ENCODE measurements at places on chromosomes 2 and 18.

- DNase-seq, result no peak
Observed at GRCh38 chr2:31886700-31887099, 124.1 kb downstream of the MEMO1 start.

DNA sequence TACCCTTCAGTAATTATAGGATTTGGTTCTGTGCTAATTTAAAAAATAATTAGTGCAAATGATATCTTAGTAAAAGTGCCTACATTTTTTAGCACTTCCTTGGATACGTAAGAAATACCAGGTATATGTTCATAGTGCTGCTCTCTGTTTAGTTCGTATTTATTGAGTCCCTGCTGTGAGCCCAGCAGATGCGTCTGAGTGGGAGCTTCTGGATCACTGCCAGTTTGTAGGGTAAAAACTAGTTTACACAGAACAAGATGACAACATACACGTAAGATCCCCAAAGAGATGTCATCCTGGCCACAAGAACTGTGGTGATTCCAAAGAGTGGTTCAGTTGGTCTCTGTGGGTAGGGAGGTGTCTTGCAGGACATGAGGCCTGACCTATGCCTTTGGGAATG, 103.2 kb downstream of the CTIF start:
- DNase-seq, result no peak

- DNase-seq, result no peak
Observed at GRCh38 chr2:161426922-161427663, 11.0 kb downstream of the TBR1 start.

- peak; percentile 85 for DNase-seq
Observed at GRCh38 chr2:224983712-224984554, 58.3 kb downstream of the DOCK10 start.

DNA sequence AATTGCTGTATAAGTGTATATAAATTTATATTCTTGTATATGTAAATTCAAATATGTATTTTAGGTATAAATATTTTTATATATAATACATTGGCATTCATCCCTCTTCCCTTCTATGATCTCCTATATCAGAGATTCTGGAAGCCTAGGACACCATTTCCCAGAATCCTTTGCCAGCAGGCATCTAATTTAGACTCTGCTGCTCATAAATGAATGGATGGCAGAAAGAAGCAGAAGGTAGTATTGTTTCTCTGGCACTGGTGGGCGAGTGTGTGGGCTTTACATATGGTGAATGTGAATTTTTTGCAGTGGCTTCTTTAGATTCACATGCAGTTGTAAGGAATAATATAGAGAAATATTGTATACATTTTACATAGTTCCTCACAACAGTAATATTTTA, 215.2 kb upstream of the THSD7B start:
- DNase-seq, result no peak

GRCh38 chr18:56158676-56159075, 479.7 kb downstream of the TXNL1 start:
- DNase-seq, result no peak

DNA sequence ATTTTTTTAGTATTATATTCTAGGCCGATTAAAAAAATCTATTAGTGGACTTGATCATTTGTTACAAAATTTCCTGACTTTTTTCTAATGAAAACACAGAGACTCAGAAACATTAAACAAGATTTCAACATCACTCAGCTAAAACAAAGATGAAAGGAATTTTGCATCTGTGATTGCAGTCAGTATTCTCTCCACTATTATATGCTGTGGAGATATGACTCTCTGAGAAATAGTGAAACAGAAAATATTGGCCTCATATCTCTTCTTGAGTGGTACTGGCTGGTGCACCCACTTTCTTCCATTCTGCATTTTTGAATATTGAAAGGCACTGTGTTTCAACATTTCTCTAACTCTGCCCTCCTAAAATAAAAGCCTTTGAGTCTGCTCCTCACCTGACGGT, 914.2 kb downstream of the TSN start:
- no peak for DNase-seq

GRCh38 chr2:230326453-230327417, at the start of gene SP140L:
TSS of gene SP140L (plus strand) at chr2:230327193. CDS start at chr2:230327270, 77 bp downstream.
- DNase-seq, result no peak

- no peak for DNase-seq
Observed at GRCh38 chr2:100754951-100755350, 65.0 kb upstream of the NPAS2 start.

GRCh38 chr2:235940330-235940729, 227.9 kb downstream of the GBX2 start:
- DNase-seq, result no peak

DNA sequence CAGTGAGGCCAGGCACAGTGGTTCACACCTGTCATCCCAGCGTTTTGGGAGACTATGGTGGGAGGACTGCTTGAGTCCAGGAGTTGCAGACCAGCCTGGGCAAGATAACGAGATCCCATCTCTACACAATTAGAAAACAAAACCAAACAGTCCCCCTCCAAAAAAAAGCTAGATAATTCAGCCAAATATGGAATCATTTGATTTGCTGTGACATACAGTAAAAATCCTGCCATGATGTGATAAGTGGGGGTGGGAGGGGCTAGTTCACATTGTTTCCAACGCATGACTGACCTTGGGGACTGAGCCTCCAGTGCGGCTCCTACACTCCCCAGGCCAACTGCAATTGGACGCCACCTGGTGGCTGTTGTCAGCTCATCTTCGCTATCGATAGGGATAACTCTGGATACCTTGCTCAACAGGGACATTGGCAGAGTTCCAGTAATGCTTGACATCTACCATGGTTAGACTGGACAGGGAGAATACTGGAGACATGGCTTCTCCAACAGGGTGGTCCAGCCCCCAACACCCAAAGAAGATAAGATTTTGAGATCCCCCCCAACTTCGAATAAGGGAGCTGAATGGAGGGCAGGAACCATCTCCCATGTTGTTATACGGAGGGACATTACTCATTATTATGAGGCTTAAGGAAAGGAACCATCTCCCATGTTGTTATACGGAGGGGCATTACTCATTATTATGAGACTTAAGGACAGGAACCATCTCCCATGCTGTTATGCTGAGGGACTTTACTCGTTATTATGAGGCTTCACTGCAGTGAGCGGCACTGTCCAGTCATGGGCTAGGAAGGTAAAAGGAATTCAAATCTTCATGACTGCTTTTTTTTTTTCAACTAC, 135.9 kb downstream of the TGIF1 start:
- DNase-seq, result peak; percentile 56

DNA sequence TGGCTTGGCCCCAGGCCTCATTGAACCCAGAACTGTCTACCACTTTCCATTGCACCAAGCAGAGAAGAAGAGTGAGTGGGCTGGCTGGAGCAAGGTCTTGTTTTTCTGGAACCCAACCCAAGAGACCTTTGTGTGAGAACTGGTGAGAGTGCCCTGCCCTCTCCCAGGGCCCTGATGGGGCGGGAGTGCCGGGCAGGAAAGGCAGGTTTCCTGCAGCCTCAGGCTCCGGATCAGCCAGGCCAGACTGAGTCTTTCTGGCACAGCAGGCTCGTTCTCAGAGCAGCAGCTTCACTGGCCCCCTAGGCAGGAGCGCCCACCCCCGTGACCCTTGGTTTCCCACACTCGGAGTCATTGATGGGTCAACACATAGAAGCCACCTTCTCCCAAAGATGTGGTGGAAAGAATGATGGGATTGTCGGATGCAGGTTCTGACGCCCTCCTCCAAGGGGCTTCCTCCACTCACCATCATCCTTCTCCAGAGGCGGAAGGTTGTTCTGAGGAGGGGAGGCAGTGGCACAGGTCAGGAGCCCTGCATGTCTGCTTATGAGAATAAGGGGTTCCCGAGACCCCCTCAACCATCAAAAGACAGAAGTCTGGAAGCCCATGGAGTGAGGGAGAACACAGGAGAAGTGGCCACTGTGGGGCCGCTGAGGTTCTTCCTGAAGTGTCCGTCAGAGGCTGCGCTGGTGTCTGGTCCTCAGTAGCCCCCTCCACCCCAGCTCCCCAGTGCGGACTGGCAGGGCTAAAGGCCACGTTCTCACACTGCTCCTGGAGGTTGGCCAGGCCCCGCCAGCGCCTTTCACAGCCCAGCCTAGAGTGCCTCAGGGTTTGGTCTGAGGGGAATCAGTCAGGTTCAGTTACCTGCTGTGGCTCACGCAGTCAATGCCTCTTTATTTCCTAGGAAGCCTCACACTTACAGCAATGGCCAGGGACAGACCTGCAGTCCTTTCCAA, 62.8 kb upstream of the LAPTM4A start:
- DNase-seq, result no peak

DNA sequence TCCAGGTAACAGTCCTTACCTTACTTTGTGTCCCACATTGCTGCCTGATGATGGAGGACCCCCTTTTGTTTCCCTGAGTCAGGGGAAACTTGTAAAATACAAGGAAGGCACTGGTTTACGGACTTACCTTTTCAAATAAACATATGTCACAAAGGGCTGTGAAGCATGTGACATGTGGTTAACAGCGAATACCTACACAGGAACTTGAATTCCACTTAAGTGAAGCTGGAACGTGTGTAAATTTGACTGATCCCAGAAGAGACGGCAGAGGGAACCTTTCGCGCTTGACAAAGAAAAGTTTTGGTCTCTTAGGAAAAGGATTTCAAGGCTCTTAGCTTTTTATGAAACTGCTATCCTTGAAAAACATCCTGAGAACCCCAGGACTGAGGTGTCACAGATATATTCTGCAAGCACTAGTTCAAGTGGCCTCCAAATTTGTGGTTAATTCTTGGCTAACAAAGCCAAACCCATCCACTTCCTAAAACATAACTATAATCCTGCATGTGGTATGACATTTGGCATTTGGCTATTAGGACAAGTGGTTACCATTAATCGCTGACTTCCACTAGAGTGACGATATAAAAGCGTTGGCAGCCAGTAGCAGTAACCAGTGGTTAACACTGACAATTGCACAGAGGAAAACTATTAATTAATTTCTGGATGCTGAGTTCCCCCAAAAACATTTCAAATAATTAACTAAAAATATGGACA, 55.6 kb downstream of the ITGB6 start:
- DNase-seq, result no peak

- DNase-seq, result no peak
Observed at GRCh38 chr2:51782921-51783765, 751.2 kb upstream of the NRXN1 start.
